ENCODE measurements at places on chromosomes 1 and 21. TPM values are rescaled to one million over a fixed set of nuclear protein-coding genes. Genes with fewer than 3 reads are reported as not detected.

The TAS1R1 gene
- polyA plus RNA-seq: 6.4 TPM

The TDRD5 gene
- polyA plus RNA-seq: not detected

The TRIM67 gene
- 0.07 TPM for polyA plus RNA-seq

The KLHDC9 gene
- 0.80 TPM for polyA plus RNA-seq

The C8A gene
- not detected for polyA plus RNA-seq

The CHD5 gene
- 0.36 TPM for polyA plus RNA-seq

The AADACL4 gene
- polyA plus RNA-seq: not detected

The ORC1 gene
- polyA plus RNA-seq: 3.8 TPM

The PLA2G2A gene
- polyA plus RNA-seq: 0.77 TPM

The PAX7 gene
- polyA plus RNA-seq: 44.2 TPM

The ADAMTS5 gene
- 17.9 TPM for polyA plus RNA-seq

The CD2 gene
- 1.9 TPM for polyA plus RNA-seq

The TRAF3IP3 gene
- 2.5 TPM for polyA plus RNA-seq

The TMEM82 gene
- not detected for polyA plus RNA-seq
